ENCODE measurements at places on chromosomes 1 and 21.
A peak's percentile ranks its signal among the peaks of the same experiment; 100 is the strongest.

DNA sequence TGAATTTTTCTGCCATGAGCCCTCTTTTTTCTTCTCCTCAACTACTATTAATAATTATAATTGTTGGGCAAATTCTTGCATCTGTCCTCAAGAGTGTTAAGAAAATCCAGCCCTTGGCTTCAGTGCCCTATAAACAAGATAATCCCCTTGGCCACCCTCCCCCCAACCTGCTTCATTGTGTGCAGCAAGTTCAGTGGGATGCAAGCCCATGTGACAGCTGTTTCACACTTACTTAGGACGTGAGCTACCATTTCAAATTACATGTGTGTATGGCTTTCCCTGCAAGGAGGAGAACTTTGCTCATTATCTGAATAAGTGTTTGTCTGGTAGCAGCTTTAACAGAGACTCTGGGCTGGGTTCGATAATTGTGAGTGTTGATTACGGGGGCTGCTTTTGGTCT lies 276.2 kb downstream of the CACNA1E start:
- no peak for DNase-seq

GRCh38 chr1:210195635-210196160 lies 36.9 kb upstream of the SERTAD4 start:
- no peak for DNase-seq

DNA sequence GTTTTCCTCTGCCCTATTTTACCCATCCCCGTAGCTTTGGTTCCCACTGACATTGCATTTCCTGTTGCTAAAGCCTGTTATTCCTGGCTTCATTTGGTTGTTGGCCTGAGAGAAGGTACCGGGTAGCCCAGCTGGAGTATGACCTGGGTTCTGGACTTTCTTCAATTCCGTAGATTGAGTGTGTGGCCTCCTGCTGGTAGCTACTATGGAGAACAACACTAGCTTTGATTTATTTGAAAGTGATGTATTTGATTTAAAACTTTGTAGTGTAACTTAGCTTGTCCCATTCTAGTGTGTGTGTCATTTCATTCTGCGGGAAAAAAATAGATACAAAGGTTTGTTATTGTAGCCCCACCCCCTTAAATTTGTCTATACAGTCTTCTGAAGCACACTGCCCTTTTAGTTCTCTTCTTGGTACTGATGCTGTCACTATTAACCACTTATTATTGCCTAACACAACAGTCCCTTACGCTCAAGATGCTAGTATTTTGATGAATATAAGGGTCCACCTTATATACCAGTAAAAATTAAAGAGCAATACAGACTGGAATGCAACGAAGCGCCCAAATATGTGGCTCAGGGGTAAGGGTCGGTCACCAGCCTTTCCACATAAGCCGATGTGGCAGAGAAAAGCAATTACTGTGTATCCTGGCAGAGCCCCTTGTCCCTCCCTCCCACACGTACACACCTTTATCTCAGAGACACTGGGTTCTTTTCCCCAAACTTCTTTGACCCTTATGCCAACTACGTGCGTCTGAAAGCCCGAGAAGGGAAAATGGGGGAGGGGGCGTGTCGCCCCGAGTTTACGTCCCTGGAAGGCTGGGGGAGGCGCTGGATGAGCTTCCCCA lies 643 bp upstream of the MOV10 start:
- DNase-seq, result no peak

GRCh38 chr1:166080277-166080966 lies 86.4 kb downstream of the FAM78B start:
- no peak for DNase-seq

- no peak for DNase-seq
Measured at GRCh38 chr1:66266350-66266749, 267.6 kb upstream of the SGIP1 start.

- DNase-seq, result peak; percentile 46
Measured at GRCh38 chr1:1777950-1778662, at the start of gene NADK. Gene NADK, minus strand, starts transcription at chr1:1778470. Its CDS starts 13,064 bp downstream, at chr1:1765406.

DNA sequence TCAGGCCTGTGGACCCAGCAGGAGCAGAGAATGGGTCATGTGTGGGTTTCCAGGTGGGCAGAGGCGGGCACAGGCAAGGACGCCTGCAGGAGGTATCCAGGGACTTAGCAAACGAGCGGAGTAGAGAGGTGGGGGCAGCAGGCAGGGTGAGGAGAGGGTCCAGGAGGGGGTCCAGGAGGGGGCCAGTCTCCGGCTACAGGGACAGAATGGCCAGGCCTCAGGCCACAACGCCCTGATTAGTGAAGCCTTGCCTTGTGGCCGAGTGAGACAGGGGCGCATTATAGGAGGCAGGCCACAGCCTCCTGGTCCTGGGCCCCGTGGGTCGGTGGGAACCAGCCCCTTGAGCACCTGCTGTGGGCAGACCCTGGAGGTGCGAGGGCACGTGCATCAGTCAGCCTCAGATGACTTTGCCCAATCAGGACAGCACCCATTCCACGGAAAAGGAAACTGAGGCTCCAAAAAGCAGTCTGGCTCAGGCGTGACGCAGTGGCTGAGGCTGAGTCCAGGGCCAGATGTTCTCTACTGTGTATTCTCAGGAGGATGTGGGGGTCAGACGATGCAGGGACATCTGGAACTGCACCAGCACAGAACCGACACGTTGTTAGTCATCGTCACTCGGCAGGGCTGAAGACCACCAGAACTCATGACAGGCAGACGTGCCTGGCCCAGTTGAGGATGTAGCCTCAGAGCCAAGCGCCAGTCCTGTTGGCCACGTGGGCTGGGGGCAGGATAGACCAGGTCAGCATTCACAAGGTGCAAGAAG lies 113.7 kb downstream of the CRYAA start:
- no peak for DNase-seq

DNA sequence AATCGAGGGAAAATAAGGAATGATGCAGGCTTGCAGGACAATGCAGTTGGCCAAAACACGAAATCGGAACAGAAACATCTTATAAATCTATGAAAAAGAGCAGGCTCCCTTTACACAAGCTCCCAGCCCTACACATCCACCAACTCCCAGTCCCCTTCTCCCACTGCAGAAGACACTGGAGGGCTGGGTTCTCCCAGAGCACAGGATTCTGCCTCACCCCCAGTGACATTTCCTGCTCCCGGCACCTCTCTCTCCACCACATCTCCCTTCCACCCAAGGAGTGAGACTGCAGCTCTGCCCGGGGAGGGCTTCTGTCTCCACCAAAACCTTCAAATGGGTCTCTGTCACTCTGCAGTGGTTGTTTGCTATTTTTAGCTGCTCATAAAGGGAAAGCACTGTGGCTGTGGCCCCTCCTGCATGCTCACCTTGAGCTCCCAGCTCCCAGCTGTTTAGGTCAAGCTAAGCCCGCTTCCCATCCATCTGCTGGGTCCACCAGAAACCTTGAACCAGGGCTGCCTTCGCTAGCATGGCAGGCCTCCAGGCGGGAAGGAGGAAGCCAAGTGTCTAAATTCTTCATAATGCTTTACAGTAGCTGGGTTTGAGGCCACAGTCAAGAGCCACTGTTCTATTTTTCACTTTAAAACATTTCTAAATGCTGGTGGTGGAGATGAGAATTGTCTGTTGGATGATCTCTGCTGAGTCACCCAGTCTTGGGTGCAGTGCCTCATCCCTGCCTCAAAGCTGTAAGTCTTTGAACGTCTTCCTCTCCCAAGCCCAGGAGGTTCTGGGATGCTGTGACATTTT lies 3.3 kb upstream of the C2CD2 start:
- no peak for DNase-seq

GRCh38 chr1:16965486-16966067 lies 14.8 kb downstream of the MFAP2 start:
- DNase-seq, result no peak

GRCh38 chr1:9062021-9062471 lies 7.4 kb downstream of the SLC2A5 start:
- DNase-seq, result no peak

- DNase-seq, result no peak
Measured at GRCh38 chr1:192224396-192224795, 66.1 kb downstream of the RGS18 start.

DNA sequence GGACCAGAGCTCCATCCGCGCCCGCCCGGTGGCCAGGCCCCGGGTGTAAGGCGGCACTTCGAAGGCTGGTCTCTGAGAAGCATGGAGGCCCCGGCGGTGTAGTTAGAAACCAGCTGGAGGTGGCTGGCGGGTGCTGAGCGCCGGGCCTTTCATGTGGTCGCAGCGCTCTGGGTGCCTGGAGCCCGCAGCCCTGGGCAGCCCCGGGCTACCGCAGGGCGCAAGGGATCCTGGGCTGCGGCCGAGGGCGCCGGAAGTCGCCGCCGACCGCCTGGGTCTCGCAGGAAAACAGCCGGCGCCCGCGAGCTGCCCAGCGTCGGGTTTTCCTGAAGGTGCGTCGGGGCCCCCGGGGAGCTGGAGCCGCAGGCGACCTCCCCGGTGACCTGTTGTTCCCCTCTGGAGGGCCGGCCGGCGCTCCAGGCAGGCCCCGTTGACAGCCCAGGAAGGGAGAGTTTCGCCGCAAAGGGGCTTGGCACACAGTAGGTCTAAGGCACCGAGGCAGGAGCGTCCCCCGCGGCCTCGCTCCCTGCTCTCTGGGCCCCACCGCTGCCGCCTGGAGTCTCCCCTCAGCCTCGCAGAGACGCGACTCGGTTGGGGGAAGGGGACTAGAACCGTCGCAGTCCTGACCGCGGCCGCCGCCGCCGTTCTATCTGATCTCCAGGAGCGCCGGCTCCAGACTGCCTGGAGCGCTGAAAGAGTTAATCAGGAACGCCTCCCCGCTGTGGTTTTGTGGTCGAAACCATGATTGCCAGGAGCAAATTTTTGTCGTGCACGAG lies 2.7 kb downstream of the GRHL3 start:
- DNase-seq, result no peak

- DNase-seq, result no peak
Measured at GRCh38 chr1:36689992-36690391, 207.3 kb upstream of the CSF3R start.

Data from activated naive CD4-positive, alpha-beta T cell (primary cell).